Uterus (tissue), 4 donors: ENCODE measurements at places on chromosomes 4 and X. TPM values are rescaled to one million over a fixed set of nuclear protein-coding genes. Genes with fewer than 3 reads are reported as not detected.
A peak's percentile ranks its signal among the peaks of the same experiment; 100 is the strongest.

TKTL2 gene
- total RNA-seq = not detected

COL4A6 gene
- total RNA-seq = 0.88 TPM

TMEM150C gene
- total RNA-seq = 8.2 TPM

SCRG1 gene
- total RNA-seq = 4.1 TPM

GPR78 gene
- total RNA-seq = not detected

LRIT3 gene
- 0.26 TPM for total RNA-seq

OR13H1 gene
- total RNA-seq = not detected

IL13RA2 gene
- total RNA-seq = not detected

S100P gene
- total RNA-seq = 0.26 TPM

RIPPLY1 gene
- not detected for total RNA-seq

TRIM60 gene
- not detected for total RNA-seq

SLC6A8 gene
- total RNA-seq = 12.9 TPM

SYN1 gene
- not detected for total RNA-seq

- DNase-seq = no peak
- no peaks in the 10 kb centered on the region for H3K4me1 ChIP-seq
- H3K27ac ChIP-seq = no peak overlapping the region
- no peak overlapping the region for H3K4me3 ChIP-seq
Measured at GRCh38 chr4:146916479-146917076, 29.1 kb downstream of the TTC29 start.

DNA sequence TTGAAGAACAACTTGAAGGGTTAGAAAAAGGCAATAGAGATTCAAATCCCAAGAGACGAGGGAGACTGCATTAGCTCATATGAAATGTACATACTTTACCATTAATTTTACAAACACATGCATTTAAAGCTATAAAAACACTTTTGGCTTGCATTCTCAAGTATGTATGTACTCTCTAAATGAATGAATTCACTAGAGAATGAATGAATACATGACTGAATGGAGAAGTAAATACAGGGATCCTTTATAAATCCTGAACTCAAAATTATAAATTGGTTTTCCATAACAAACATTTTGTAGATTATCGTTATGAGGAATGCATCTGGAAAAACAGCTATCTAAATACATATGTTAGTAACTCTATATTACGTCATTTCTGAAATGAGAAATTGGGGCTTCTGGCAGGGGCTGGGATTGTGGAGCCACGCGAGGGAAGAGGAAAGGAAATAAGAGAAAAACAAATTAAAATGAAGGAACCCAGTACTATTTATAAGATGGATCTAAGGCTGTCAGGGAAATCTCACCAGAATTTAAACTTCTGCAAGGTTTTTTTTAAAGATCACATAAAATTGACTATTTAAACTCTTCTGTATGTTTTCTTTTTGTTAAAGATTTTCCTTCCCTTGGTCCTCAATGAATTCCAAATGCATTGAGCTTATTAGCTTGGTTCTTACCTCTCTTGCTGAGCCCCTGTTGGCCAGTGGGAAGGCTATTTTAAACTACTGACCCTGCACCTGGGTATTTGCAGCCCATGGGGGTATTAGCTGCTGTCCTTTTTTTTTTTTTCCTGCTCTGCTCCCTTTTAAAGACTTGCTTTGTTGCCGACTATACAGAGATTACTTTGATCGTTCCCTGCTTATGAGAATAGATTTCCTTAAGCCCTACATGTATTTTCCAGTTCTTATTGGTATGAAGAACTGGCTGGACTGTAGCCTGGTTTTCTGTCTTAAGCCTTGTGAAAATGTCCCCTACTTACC lies 207.8 kb downstream of the ADGRL3 start:
- no peak overlapping the region for H3K4me3 ChIP-seq
- H3K36me3 ChIP-seq = no peaks in the 10 kb centered on the region
- no peaks in the 10 kb centered on the region for H3K27me3 ChIP-seq
- H3K4me1 ChIP-seq = no peaks in the 10 kb centered on the region
- no peak overlapping the region for H3K27ac ChIP-seq
- DNase-seq = no peak

DNA sequence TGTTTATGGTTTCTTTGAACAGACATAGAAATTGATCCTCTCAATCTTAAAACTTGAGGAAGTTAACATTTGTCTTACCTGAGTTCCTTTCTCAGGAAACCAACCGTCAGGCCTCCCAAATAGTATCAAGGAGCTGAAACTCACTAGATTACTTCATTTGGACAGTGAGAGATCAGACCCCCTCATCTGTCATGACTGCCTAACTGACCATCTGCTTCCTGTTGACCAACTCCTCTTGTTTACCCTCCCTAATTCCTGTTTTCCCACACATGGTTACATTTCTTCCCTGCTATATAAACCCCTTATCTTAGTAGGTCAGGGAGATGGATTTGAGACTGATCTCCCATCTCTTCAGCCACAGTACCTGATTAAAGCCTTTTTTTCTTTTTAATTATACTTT lies 46.2 kb upstream of the NMU start:
- H3K4me3 ChIP-seq = no peak overlapping the region
- H3K36me3 ChIP-seq = no peaks in the 10 kb centered on the region
- DNase-seq = no peak
- H3K27ac ChIP-seq = no peak overlapping the region

DNA sequence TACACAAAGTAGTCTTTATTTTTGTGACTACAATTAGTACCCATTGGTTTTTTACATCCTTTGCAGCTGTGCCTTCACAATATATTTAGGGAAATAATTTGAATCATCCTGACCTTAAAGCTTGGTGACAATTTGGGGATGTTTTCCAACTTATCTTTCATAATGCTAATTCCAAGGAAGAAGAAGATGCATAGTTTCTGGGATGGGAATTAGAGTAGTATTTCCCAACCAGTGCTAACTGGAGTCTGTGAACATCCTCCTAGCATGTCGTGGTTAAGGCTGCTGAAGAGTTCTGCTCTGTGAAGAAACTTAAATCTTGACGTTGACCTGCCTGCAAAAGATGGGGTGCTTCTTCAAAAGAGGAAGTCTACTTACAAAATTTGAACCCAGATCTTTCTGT lies 173.5 kb downstream of the ANK2 start:
- H3K4me1 ChIP-seq = no peaks in the 10 kb centered on the region
- no peak for DNase-seq
- no peak overlapping the region for H3K4me3 ChIP-seq
- H3K36me3 ChIP-seq = no peaks in the 10 kb centered on the region
- no peaks in the 10 kb centered on the region for H3K27me3 ChIP-seq
- H3K27ac ChIP-seq = no peak overlapping the region

GRCh38 chr4:24664956-24665355 lies 80.6 kb upstream of the DHX15 start:
- H3K4me3 ChIP-seq = no peak overlapping the region
- no peak for DNase-seq
- no peaks in the 10 kb centered on the region for H3K27me3 ChIP-seq
- H3K36me3 ChIP-seq = no peaks in the 10 kb centered on the region
- H3K4me1 ChIP-seq = no peaks in the 10 kb centered on the region

GRCh38 chrX:84188320-84188834 lies 378 bp upstream of the RPS6KA6 start:
- H3K27me3 ChIP-seq = no peaks in the 10 kb centered on the region
- peak overlapping the region; percentile 49 for H3K4me3 ChIP-seq
- no peaks in the 10 kb centered on the region for H3K36me3 ChIP-seq
- H3K4me1 ChIP-seq = no peaks in the 10 kb centered on the region

- no peak overlapping the region for H3K4me3 ChIP-seq
- no peak for DNase-seq
- no peaks in the 10 kb centered on the region for H3K4me1 ChIP-seq
Measured at GRCh38 chr4:24174602-24175001, 284.8 kb upstream of the PPARGC1A start.

GRCh38 chr4:112514647-112515197 lies 1.3 kb downstream of the NEUROG2 start:
- DNase-seq = no peak
- H3K27ac ChIP-seq = no peak overlapping the region
- H3K4me3 ChIP-seq = peak overlapping the region; percentile 25

DNA sequence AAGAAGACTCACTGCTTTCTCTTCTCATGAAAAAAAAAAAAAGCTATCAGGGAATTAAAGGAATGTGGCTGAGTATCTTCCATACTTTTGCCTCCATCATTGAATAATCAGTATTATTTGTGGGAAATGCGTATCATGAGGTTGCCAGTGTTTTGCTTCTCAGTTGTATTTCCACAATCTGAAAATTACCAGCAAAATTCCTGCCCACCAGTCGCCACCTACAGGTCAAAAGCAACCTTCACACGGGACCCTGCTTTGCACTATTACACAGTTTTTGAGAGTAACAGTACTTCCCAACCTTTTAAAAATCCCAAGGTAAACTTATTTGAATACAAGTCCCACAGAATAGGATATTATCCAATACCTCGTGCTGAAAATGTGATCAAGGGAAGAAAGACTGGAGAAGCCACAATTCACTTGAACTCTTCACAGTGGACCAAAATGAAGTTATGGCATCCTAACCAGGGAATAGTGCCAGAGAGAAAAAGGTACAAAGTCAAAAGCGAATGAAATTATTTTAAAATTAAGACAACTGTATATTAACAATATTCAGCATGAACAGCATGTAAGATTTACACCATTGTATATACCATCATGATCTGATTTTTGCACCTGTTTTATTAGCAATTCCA lies 30.4 kb downstream of the PGRMC1 start:
- no peak overlapping the region for H3K27ac ChIP-seq
- H3K4me3 ChIP-seq = no peak overlapping the region
- no peaks in the 10 kb centered on the region for H3K4me1 ChIP-seq
- H3K36me3 ChIP-seq = no peaks in the 10 kb centered on the region

DNA sequence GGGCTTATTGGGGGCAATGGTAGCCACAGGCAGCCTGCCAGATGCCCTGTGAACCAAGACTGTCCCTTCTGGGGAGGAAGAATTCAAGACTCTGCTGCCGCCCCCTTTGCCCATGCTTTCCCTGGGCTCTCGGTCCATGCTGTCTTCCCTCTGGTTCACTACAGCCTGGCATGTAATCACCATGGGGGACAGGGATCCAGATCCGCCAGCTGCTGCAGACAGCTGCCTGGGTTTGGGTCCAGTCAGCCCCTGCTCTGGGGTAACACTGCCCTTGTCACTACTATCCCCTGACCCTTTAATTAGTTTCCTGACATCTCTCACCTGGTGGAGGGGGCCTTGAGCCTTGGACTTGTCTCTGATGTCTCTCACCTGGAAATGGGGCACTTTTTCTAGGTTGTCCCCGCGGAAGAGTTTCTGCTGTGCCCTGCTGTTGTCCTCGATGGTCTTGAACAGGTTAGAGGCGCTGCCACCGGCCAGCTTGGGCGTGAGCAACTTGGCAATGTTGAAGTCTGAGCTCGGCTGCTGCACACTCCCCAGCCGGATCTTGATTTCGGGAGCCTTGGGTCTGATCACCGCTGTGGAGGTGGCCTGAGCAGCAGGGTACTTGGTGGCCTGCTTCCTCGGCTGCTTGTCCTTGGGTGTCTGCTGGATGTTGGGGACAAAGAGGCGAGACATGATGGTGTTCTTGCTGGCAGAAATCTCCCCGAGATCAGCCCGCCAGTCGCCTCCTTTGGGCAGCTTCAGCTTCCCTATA lies 6.4 kb downstream of the C4orf54 start:
- H3K27ac ChIP-seq = no peak overlapping the region
- H3K27me3 ChIP-seq = no peaks in the 10 kb centered on the region
- DNase-seq = no peak
- no peak overlapping the region for H3K4me3 ChIP-seq

GRCh38 chr4:140368686-140369085 lies 4.8 kb upstream of the SCOC start:
- no peaks in the 10 kb centered on the region for H3K27me3 ChIP-seq
- no peak overlapping the region for H3K4me3 ChIP-seq
- H3K27ac ChIP-seq = no peak overlapping the region
- H3K4me1 ChIP-seq = no peaks in the 10 kb centered on the region

GRCh38 chrX:47129899-47130358 lies 14.6 kb downstream of the NDUFB11 start:
- no peak for DNase-seq
- H3K27ac ChIP-seq = peak overlapping the region; percentile 80
- H3K4me3 ChIP-seq = peak overlapping the region; percentile 48
- H3K4me1 ChIP-seq = no peaks in the 10 kb centered on the region

DNA sequence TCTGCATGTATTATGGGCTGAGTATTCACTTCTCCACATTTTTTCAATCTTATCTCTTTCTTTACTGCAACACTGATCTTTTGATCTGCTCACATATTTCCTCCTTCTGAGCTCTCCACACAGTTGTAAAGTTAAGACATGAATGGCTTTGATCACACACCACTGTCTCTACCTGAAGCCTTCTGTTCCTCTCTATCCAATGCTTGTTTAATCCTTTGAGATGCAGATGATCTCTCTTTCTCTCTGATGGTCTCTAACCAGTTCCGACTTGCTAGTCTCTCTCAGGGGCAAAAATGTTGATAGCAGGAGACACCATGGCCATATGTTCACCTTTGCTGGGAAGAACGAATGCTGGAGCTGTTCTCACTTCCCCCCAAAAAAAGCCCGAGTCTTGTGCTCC lies 162.4 kb downstream of the UNC5C start:
- H3K4me3 ChIP-seq = no peak overlapping the region
- no peak for DNase-seq
- no peak overlapping the region for H3K27ac ChIP-seq
- no peaks in the 10 kb centered on the region for H3K36me3 ChIP-seq
- H3K4me1 ChIP-seq = no peaks in the 10 kb centered on the region

DNA sequence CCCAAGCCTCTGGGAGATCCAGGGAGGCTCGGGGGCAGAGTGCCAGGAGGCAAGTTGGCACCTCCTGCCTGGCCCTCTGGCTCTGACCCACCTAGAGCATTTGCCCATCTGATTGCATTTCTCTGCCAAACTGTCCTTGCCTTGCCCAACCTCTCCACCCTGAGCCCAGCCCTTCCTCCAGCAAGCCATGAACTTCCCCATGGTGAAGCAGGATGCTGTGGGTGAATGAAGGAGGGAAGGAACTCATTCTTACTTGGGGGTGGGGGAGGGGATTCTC lies 9.3 kb upstream of the CNGA2 start:
- no peak overlapping the region for H3K27ac ChIP-seq
- no peaks in the 10 kb centered on the region for H3K4me1 ChIP-seq
- DNase-seq = no peak
- H3K36me3 ChIP-seq = no peaks in the 10 kb centered on the region
- no peaks in the 10 kb centered on the region for H3K27me3 ChIP-seq
- H3K4me3 ChIP-seq = no peak overlapping the region

- no peaks in the 10 kb centered on the region for H3K27me3 ChIP-seq
- peak; percentile 35 for DNase-seq
- no peaks in the 10 kb centered on the region for H3K4me1 ChIP-seq
Measured at GRCh38 chr4:183588169-183588675, 70.8 kb downstream of the RWDD4 start.

- H3K4me3 ChIP-seq = no peak overlapping the region
- H3K27me3 ChIP-seq = no peaks in the 10 kb centered on the region
Measured at GRCh38 chrX:115690511-115691216, 129.7 kb downstream of the PLS3 start.

DNA sequence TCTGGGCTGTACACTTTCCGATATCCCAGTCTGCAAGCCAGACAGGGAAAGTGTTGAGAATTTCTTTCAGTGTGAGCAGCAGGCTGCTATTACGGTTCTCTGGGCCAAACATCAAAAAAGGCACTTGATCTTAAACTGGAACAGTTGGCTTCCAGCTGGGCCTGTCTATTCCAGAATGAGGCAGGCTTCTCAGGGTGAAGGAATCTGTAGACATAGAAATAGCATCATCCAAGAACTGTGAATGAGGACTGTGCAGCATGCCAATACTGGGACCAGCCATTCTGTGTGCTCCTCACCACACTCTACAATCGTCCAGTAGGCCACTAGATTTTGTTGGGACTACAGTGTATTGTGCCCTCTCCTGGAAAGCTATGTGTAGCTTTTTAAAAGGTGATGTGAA lies 31.1 kb downstream of the ART3 start:
- no peaks in the 10 kb centered on the region for H3K27me3 ChIP-seq
- H3K27ac ChIP-seq = no peak overlapping the region
- no peak overlapping the region for H3K4me3 ChIP-seq
- no peaks in the 10 kb centered on the region for H3K4me1 ChIP-seq
- no peaks in the 10 kb centered on the region for H3K36me3 ChIP-seq
- DNase-seq = no peak
